ENCODE measurements at places on chromosomes 13 and 19. TPM values are rescaled to one million over a fixed set of nuclear protein-coding genes. Genes with fewer than 3 reads are reported as not detected.

Gene GSX1
- total RNA-seq, result not detected

Gene MAB21L1
- 0.21 TPM for total RNA-seq

DNA sequence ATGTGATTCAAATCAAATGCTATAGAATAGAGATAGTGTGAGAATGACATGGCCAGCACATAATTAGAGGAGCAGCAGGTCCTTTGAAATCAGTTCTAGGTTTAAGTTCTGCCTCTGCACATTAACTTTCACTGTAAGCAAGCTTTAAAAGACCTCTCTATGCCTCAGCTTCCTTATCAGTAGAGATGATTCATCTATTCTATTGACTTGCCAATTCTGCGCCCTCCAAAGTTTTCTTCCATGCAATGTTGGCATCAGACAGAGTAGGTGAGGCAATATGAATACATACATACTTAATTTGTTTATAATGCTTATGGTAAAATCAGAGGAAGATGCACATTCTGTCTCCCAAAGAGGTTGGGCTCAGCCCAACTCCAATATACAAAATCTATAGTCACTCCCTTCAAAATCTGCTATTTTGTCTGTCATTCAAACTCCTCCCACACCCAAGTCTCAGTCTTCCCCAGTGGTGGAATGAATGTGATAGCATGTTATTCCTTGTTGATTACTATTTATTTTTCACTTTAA is 525.5 kb downstream of the RFC3 start:
- H3K4me3 ChIP-seq, result no peak overlapping the region
- no peaks in the 10 kb centered on the region for H3K36me3 ChIP-seq
- H3K4me1 ChIP-seq, result peaks cover 14% of the 10 kb centered on the region
- H3K27ac ChIP-seq, result no peak overlapping the region

Gene CEACAM7
- total RNA-seq, result 8.0 TPM

- peaks cover 69% of the 10 kb centered on the region for H3K36me3 ChIP-seq
- no peaks in the 10 kb centered on the region for H3K4me1 ChIP-seq
- DNase-seq, result no peak
- H3K4me3 ChIP-seq, result no peak overlapping the region
These were observed 26.9 kb downstream of the MED4 start for GRCh38 chr13:48068036-48068435.

GRCh38 chr19:46868025-46868802 is 7.4 kb downstream of the ARHGAP35 start:
- peaks cover 24% of the 10 kb centered on the region for H3K4me1 ChIP-seq
- H3K4me3 ChIP-seq, result peak overlapping the region; percentile 19
- peak overlapping the region; percentile 93 for H3K27ac ChIP-seq
- peaks cover 4% of the 10 kb centered on the region for H3K36me3 ChIP-seq
- no peaks in the 10 kb centered on the region for H3K27me3 ChIP-seq
- no peak for DNase-seq

Gene YIF1B
- 41.0 TPM for total RNA-seq

GRCh38 chr19:19490214-19490968 is 25.0 kb downstream of the TSSK6 start:
- H3K36me3 ChIP-seq, result no peaks in the 10 kb centered on the region
- peak overlapping the region; percentile 94 for H3K27ac ChIP-seq
- peaks cover 48% of the 10 kb centered on the region for H3K4me1 ChIP-seq
- no peak for DNase-seq
- no peaks in the 10 kb centered on the region for H3K27me3 ChIP-seq
- peak overlapping the region; percentile 60 for H3K4me3 ChIP-seq

DNA sequence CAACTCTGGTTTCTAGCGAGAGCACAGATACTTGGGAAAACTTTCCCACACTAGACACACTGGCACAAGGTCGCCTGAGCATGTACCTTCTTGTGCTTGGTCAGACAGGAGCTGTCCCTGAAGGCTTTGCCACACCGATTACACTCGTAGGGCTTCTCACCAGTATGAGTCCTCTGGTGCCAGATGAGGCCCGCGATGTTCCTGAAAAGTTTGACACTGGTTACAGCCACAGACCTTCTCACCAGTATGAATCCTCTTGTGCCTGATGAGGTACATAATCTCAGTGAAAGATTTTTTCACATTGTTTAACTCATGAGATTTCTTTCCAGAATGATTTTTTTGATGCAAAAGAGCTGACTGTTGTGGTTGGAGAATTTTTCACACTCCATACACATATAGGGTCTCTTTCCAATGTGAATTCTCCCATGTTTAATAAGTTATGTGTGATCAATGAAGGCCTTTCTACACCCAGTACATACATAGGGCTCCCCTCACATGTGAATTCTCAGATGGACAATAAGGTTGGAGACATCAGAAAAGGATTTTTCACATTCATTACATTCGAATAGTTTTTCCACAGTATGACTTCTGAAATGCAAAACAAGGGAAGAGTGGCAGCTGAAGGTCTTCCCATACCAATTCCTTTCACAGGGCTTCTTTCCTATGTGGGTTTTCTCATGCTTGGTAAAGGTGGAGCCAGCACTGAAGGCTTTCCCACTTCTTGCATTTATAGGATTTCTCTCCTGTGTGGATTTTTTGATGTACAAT is 9.9 kb upstream of the ZSCAN18 start:
- DNase-seq, result no peak
- H3K27ac ChIP-seq, result no peak overlapping the region
- peaks cover 12% of the 10 kb centered on the region for H3K36me3 ChIP-seq
- no peaks in the 10 kb centered on the region for H3K4me1 ChIP-seq
- no peak overlapping the region for H3K4me3 ChIP-seq
- H3K27me3 ChIP-seq, result no peaks in the 10 kb centered on the region

Gene SHD
- 4.9 TPM for total RNA-seq

DNA sequence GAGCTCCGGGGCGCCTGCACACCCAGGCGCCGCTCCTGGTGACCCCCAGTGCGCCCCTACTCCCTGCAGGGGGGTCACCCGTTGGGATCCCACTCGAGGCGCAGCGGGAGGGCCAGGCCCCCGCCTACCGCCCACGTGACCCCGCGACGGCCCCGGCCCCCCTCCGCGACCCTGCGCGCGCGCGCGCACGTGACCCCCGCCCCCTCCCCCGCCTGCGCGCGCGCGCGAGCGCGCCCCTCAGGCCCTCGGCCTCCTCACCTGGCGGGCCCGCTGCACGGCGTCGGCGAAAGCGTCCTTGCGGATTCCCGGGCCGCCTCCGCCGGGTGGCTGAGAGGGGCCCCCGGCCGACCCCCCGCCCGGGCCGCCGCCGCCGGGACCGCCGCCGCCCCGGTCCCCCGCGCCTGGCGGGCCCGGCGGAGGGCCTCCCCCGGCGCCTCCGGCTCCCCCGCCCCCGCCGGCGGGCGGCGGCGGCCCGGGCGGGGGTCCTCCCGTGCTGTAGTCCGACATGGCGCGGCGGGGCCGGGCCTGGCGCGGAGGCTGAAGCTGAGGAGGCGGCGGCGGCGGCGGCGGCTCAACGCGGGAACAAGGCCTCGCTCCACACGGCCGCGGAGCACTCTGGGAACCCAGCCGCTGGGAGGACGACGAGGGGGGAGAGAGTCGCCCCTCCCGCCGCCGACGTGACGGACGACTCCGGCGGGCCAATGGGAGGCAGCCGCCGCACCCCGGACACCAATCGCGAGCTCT is at the start of gene KHSRP:
TSS of gene KHSRP (minus strand) at position 617 of the 744 bp plus-strand sequence. CDS start at position 507, 110 bp downstream.
- peaks cover 3% of the 10 kb centered on the region for H3K27me3 ChIP-seq
- peaks cover 25% of the 10 kb centered on the region for H3K4me1 ChIP-seq
- H3K4me3 ChIP-seq, result peak within 1 kb of the TSS; percentile 94
- DNase-seq, result no peak
- H3K27ac ChIP-seq, result peak within 1 kb of the TSS; percentile 83

Gene ICAM4
- total RNA-seq, result 5.3 TPM

DNA sequence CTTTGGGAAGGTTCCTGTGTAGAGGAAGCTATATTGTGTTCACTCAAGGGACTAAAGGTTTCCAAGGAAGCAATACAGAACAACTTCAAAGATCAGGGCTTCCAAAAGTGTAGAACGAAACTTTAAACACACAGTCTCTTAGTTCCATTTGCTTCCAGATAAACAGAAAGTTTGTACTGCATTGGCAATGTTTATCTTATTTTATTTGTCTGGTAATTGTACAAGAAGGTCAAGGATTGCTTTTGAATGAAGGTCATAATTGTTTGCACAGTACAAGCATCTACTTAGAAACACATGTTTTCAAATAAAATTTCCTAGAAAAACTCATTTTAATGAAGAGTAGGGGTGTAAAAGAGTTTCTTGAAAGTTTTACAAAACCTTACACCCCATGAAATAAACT is 712.7 kb upstream of the SGCG start:
- H3K27me3 ChIP-seq, result peaks cover 4% of the 10 kb centered on the region
- no peak overlapping the region for H3K4me3 ChIP-seq
- no peaks in the 10 kb centered on the region for H3K4me1 ChIP-seq

GRCh38 chr19:28606269-28607032 is 606.5 kb downstream of the UQCRFS1 start:
- H3K27ac ChIP-seq, result no peak overlapping the region
- DNase-seq, result no peak
- no peak overlapping the region for H3K4me3 ChIP-seq
- no peaks in the 10 kb centered on the region for H3K36me3 ChIP-seq

Gene NFIC
- total RNA-seq, result 17.8 TPM

GRCh38 chr19:55484593-55485438 is at the start of gene NAT14:
TSS of gene NAT14 (plus strand) at chr19:55485188. CDS start at chr19:55485709, 521 bp downstream.
- DNase-seq, result peak; percentile 88
- peak within 1 kb of the TSS; percentile 87 for H3K4me3 ChIP-seq
- peaks cover 16% of the 10 kb centered on the region for H3K4me1 ChIP-seq
- H3K27me3 ChIP-seq, result no peaks in the 10 kb centered on the region
- no peaks in the 10 kb centered on the region for H3K36me3 ChIP-seq
- H3K27ac ChIP-seq, result peak within 1 kb of the TSS; percentile 86

GRCh38 chr13:85616275-85616674 is 182.9 kb downstream of the SLITRK6 start:
- H3K4me3 ChIP-seq, result no peak overlapping the region
- no peak for DNase-seq
- no peaks in the 10 kb centered on the region for H3K27me3 ChIP-seq
- no peaks in the 10 kb centered on the region for H3K36me3 ChIP-seq
- H3K4me1 ChIP-seq, result no peaks in the 10 kb centered on the region

Gene APC2
- total RNA-seq, result 9.2 TPM

Gene ZNF845
- total RNA-seq, result 9.3 TPM

GRCh38 chr19:41898235-41898634 is 15.3 kb downstream of the ARHGEF1 start:
- no peak overlapping the region for H3K27ac ChIP-seq
- DNase-seq, result no peak
- H3K4me3 ChIP-seq, result no peak overlapping the region

Gene COX6B1
- total RNA-seq, result 408 TPM

Gene KMT5C
- 32.9 TPM for total RNA-seq

DNA sequence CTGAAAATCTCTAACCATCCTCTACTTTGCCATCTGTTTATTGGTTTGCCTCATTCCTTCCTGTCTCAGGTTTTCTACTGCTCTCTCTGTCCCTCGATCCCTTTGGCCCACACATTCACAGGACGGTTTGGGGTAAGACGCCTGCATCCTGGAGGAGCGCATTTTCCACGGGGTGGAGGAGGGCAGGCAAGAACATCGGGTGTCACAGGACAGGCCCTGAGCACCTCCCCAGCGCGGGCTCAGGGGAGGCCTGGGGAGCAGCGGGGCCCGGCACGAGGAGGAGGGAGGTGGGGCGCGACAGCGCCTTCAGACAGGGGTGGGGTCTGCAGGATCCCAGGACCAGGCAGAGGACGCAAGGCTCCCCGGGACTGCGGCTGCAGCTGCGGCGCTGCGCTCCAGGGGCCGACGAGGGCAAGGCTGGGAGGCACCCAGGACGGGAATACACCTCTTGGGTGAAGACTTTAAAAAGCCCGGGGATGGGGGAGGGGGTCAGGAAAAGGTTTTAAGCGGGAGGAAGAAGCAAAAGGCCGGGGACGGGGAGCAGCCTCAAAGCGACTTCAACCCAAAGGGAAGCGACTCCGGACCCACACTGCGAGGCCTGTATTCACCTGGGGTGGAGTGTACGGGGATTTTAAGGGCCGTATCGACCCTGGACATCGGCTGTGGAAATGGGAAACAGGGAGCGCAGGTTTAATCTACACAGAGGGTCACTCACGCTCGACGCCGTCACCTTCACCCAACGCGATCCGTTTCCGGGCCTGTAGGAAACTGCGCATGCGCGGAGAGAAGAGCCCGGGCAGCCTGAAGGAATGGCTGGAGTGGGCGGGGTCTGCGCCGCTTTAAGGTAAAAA is at the start of gene ZNF415:
TSS of gene ZNF415 (minus strand) at position 770 of the 851 bp plus-strand sequence. CDS start 10,234 bp downstream, outside the sequence.
- H3K27me3 ChIP-seq, result no peaks in the 10 kb centered on the region
- peak; percentile 92 for DNase-seq
- H3K27ac ChIP-seq, result peak within 1 kb of the TSS; percentile 70
- peaks cover 17% of the 10 kb centered on the region for H3K4me1 ChIP-seq

All from type B pancreatic cell (in vitro differentiated cells).